ENCODE measurements at places on chromosomes 16 and 17.
A peak's percentile ranks its signal among the peaks of the same experiment; 100 is the strongest.

- ATAC-seq, result no peak
Observed at GRCh38 chr17:64090144-64090543, 39.8 kb downstream of the ERN1 start.

DNA sequence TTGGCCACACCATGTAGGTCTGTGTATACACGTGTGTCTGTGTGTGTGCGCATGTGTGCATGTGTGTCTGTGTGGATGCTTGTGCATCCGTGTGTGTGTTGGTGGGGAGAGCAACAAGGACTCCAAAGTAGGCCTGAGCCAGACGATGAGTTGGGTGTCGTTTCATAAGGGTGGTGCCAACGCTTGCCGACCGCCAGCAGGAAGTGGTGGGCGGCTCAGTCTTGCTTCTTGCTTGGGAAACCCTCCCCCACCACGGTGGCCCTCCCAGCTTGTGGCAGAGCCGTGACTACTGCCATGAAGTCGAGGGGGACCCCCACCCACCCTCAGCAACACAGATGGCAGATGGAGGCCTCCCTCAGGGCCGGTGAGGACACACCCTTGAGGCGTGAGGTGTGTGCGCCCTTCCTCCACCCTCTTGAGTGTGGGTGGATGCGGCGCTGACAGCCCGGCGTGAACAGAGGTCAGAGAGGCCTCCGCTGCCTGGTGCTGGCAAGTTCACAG is 17.5 kb downstream of the SBK1 start:
- peak; percentile 78 for ATAC-seq

DNA sequence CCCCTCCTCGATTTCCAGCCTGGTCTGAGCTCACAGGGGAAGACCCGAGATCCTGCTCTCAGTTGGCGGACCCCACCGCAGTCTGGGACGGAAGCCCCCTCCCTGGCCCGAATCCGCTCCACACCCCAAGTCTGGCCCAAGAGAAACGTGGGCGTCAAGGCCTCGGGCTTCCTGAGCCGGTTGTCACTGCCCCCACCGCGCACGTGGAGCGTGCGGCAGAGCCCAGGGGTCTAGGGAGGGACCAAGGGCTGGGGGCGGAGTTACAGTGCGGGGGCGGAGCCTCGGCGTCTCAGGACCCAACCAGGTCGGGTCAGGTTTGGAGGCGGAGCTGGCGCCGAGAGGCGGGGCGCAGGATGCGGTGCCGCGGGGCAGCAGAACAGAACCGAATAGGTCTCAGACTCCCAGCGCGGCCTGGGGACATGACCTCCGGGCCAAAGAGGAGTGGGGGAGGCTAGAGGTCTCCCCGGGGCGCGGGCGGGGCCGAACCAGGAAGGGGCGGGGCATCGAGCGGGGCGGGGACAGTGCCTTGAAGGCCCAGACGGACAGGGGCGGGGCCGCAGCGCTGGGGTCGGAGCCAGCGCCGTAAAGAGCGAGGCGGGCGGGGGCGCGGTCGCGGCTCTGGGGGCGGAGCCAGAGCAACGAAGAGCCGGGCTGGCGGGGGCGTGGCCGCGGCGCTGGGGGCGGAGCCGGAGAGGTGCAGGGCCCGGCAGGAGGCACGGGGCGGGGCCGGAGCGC is 431 bp upstream of the ZFPM1 start:
- peak; percentile 85 for ATAC-seq

DNA sequence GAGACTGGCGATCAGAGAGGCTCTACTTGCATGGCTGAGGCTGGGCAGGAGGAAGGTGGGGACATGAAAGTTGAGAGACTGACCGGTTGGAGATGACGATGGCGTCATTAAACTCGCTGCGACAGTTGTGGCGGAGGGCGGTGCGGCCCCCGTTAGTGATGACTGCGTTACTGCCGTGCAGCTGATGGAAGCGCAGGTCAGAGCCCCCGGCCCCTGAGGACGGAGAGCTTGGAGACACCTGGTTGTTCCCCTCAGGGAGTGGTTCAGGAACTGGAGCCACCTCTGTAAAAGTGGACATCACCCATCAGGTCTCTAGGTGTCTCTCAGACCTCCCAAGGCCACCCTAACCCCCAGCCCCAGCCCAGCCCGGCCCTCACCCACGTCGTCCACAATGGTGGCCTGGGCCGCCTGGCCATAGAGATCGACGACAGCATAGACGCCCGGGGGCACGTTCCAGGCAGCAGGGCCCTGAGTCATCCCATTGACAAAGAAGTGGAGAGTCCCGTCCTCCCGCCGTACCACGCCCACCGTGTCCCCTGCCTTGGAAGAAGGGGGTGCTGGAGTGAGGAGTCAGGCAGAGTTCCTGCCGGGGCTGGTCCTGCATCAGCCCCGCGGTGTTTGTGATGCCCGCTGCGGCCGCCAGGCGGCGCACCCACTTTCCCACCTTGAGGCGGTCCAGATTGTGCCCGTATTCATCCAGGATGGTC is 5.3 kb downstream of the NEURL4 start:
- ATAC-seq, result peak; percentile 49

DNA sequence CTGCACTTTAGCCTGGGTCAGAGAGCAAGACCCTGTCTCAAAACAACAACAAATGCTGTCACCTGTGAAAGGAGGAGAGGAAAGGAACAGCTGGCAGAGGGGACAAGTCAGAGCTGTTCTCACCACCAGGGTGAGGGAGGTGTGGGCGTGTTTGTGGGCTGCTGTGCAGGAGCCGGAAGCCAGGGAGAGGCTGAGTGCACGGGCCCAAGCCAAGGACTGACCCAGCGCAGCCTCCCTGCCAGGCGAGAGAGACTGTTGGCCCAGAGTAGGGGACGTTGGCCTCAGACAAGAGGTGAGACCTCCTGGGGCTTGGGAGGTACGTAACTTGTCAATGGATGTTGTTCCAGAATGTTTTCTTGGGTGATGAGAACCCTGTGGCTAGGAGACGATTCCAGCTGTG is 10.7 kb downstream of the SPNS2 start:
- ATAC-seq, result no peak

Data from stimulated activated memory B cell treated with anti-CD40 and anti-IgM and Interleukin-4, amounts not matched to agents 10 μg/mL and 1 μg/mL and 100 μg/mL, for 72 hours (primary cell).